ENCODE measurements at places on chromosomes 6 and 20. TPM values are rescaled to one million over a fixed set of nuclear protein-coding genes. Genes with fewer than 3 reads are reported as not detected.

The SLC13A3 gene
- 0.37 TPM for total RNA-seq

The PSORS1C2 gene
- total RNA-seq = not detected

The SLC17A1 gene
- total RNA-seq = not detected

The COL9A1 gene
- total RNA-seq = not detected

The NHLRC1 gene
- 0.50 TPM for total RNA-seq

The NHSL1 gene
- 0.38 TPM for total RNA-seq

The HCRTR2 gene
- total RNA-seq = not detected

Data from naive thymus-derived CD4-positive, alpha-beta T cell (primary cell).